ENCODE measurements at places on chromosomes 16 and 17.

DNA sequence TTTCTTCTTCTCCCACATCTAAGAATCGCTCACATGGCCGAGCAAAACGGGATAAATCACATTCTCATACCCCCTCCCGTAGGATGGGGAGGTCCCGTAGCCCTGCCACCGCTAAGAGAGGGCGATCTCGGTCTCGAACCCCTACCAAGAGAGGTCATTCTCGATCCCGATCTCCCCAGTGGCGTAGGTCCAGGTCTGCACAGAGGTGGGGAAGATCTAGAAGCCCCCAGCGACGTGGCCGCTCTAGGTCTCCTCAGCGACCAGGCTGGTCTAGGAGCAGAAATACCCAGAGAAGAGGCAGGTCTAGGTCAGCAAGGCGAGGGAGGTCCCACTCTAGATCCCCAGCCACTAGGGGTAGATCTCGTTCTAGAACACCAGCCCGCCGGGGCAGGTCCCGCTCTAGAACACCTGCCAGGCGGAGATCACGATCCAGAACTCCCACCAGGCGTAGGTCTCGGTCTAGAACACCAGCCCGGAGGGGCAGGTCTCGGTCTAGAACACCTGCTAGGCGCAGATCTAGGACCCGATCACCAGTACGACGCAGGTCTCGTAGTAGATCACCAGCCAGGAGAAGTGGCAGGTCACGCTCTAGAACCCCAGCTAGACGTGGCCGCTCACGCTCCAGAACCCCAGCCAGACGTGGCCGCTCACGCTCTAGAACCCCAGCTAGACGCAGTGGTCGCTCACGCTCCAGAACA is 9.6 kb downstream of the SRRM2 start:
- H3K27ac ChIP-seq, result no peak overlapping the region
- no peak overlapping the region for H3K4me3 ChIP-seq
- no peak for DNase-seq
- peaks cover 74% of the 10 kb centered on the region for H3K36me3 ChIP-seq

- DNase-seq, result no peak
- no peaks in the 10 kb centered on the region for H3K36me3 ChIP-seq
- no peak overlapping the region for H3K4me3 ChIP-seq
- H3K4me1 ChIP-seq, result no peaks in the 10 kb centered on the region
Observed at GRCh38 chr16:78593352-78593751, 493.9 kb downstream of the WWOX start.

GRCh38 chr16:89123001-89123830 is 29.6 kb downstream of the ACSF3 start:
- H3K27ac ChIP-seq, result no peak overlapping the region
- no peak overlapping the region for H3K4me3 ChIP-seq
- H3K27me3 ChIP-seq, result no peaks in the 10 kb centered on the region
- DNase-seq, result no peak

DNA sequence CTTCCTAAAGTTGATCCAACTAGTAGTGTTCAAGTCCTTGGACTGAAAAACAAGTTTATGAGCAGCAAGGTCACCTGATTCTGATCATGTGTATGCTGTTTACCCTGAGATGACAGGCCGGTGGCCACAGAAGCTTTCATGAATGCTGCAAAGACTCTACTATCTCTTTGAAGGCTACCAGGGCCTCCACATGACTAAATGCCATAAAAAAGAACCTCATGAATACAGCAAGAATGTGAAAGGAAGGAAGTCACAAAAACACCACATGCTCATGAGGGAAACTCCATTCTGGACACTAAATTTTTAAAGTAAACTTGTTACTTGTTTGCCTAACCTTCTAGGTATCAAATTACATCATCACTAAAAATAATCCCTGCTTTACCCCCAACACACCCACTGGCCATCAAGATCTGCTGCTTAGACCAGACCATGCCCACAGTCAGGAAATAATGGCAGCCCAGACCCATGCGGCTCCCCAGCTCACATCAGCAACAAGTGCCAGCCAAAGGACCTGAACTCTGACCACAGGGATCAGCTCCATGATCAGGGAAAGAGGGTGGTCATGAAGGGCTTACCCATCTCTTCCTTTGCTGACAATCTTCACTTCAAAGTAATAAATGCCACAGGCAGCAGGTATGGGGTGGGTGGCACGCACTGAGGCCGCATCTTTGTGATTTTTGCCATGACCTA is 1.4 kb downstream of the RANBP10 start:
- no peaks in the 10 kb centered on the region for H3K36me3 ChIP-seq
- DNase-seq, result no peak
- H3K4me1 ChIP-seq, result peaks cover 9% of the 10 kb centered on the region
- no peaks in the 10 kb centered on the region for H3K27me3 ChIP-seq

DNA sequence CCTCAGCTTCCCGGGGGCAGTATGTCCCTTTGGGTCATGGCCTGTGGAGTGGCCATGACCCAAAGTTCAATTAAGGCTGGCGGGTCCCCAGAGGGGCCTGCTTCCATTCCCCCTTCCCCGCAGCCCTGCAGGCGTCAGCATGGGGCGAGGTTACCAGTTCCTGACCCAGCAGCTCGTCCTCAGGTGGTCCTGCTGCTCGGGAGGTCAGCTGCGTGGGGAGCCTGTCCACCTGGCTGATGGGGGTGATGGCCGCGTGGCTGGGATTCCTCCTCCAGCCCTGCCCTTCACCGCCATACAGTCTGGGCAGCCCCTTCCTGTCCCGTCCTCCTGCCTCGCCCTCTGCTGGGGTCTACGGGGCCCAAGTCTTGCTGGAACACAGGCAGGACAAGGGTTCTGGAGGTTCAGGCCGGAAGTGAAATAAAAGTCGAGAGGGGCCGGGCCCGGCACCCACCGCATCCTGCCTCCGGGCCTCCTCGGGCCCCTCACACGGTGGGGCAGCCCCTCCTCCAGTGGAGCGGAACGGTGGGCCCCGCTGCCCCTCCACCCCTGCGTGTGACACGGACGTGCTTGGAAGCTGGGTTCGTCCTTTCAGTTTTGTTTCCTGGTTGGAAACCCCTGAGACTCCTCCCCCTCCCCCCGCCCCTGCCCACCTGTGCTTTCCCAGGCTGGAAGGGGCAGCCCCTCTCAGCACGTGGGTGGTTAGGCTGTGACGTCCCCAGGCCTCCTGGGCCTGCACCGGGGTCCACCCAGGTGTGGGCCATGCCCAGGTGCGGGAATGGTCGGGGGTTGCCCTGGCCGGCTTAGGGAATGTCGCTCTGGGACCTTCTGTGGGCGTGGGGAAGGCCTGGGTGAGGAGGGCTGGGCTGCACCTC is 6.8 kb downstream of the UBALD2 start:
- no peak for DNase-seq
- H3K36me3 ChIP-seq, result no peaks in the 10 kb centered on the region
- H3K4me1 ChIP-seq, result peaks cover 40% of the 10 kb centered on the region
- H3K4me3 ChIP-seq, result no peak overlapping the region

DNA sequence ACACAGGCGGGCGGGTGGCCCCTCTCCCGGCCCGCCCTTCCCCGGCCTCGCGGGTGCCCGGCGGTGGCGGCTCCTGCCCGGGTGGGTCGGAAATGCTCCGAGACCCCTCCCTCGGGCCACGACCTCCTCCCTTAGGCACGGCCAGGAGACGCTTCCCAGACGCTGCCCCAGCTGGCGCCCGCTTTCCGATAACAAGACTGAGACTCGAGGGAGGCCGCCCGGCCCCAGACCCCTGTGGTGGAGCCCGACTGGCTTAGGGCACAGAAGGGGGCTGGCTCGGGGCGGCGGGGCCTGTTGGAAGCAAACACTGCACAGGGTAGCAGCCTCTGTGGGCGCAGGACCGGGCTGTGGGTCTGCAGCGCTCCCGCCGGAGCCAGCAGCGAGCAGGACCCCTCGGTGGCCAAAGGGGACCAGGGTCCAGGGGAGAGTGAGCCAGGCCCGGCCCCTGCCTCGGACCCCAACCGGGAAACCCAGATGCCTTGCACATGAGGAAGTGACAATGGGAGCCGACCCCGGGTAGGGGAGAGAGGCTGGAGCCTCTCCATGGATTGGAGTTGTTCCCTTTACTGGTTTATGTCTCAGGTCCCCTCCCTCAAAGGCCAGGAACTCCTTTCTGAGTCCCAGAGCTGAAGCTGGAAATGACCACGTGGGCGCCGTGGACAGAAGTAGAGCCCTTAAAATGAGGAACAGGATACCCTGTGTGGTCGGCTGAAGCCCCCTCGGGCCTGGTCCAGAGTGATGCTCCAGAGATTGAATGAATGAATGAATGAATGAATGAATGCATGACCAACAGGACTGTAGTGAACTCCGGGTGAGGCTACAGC is 19.8 kb upstream of the ADCY7 start:
- H3K36me3 ChIP-seq, result no peaks in the 10 kb centered on the region
- H3K27me3 ChIP-seq, result no peaks in the 10 kb centered on the region
- no peak for DNase-seq

GRCh38 chr17:6575596-6575988 is 19.2 kb upstream of the PITPNM3 start:
- H3K27ac ChIP-seq, result no peak overlapping the region
- no peaks in the 10 kb centered on the region for H3K27me3 ChIP-seq
- no peaks in the 10 kb centered on the region for H3K36me3 ChIP-seq
- no peaks in the 10 kb centered on the region for H3K4me1 ChIP-seq
